ENCODE measurements at places on chromosomes 6 and 20.

GRCh38 chr6:72798196-72798595 lies 176.3 kb downstream of the KCNQ5 start:
- no peak for DNase-seq

GRCh38 chr6:40252531-40253258 lies 318.4 kb upstream of the MOCS1 start:
- DNase-seq: no peak

- DNase-seq: no peak
These were observed 2.8 kb downstream of the HUS1B start for GRCh38 chr6:654136-654535.

GRCh38 chr6:158629367-158630221 lies 14.9 kb downstream of the DYNLT1 start:
- no peak for DNase-seq
